ENCODE measurements at places on chromosomes 5 and 9.

GRCh38 chr5:179258922-179259730 lies 86.1 kb downstream of the ADAMTS2 start:
- peak; percentile 67 for DNase-seq

DNA sequence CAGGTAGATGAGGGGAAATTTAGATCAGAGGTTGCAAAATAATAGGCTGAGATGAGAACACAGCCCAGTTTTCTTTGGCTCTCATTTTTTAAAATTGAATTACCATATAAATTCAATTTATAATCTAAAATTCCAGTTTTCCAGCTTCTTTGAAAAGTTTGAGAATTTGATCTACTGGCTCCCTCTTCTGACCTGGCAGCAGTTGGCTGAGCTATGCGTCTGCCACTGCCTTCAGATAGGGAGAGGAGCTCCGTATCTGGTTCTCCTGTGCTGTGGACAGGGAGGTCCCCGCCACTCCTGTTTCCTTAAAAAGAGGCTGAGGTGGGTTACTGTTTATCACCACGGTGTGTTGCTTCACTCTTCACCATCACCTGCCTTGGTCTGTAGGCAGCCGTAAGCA lies 103.7 kb downstream of the ARHGAP26 start:
- DNase-seq, result no peak

DNA sequence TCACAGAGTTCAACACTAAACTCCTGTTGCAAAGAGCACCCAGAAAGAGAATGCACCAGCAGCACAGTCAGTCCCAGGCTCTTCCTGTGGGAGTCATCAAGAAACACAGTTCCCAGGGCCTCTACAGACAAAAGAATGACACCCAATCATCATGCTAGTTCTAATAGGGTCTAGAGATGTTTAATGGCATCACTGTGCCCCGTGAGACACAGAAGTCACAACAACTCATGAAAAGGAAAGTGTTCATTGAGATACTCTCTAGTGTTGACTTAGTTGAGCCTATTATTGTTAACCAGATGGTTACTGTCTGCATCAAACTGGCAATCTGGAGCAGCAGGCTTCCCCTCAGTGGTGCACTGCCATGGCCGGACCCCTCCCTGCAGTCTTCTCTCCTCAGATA lies 1.6 kb downstream of the KLHL3 start:
- no peak for DNase-seq

GRCh38 chr9:134826336-134827285 lies 54.0 kb upstream of the FCN2 start:
- DNase-seq, result no peak

- no peak for DNase-seq
Observed at GRCh38 chr9:87469793-87470465, 27.7 kb upstream of the DAPK1 start.

DNA sequence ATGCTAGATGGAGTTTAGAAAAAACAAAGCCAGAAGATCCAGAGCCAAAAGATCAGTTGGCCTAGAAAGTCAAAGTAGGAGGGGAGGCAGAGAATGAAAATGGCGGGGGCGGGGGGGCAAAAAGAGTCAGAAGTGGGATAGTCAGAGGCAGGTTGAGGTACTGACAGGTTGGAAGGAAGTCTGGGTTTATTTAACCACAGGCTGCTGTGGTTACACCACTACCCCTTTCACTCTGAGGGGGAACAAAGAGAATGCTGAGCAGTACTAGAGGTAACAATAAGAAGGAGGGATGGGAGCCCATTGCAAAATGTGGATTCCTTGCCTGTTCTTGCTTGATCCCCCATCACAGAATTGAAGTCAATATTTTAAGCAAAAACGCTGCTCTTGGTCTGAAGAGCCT lies 111.8 kb downstream of the CAVIN4 start:
- no peak for DNase-seq

- DNase-seq, result no peak
Observed at GRCh38 chr9:132849185-132849706, 28.8 kb downstream of the AK8 start.

GRCh38 chr9:128438343-128439109 lies 17.3 kb upstream of the ODF2 start:
- peak; percentile 92 for DNase-seq

GRCh38 chr9:100756217-100756616 lies 178.3 kb downstream of the CAVIN4 start:
- no peak for DNase-seq

- no peak for DNase-seq
Observed at GRCh38 chr5:149002053-149002452, 60.8 kb downstream of the SH3TC2 start.

DNA sequence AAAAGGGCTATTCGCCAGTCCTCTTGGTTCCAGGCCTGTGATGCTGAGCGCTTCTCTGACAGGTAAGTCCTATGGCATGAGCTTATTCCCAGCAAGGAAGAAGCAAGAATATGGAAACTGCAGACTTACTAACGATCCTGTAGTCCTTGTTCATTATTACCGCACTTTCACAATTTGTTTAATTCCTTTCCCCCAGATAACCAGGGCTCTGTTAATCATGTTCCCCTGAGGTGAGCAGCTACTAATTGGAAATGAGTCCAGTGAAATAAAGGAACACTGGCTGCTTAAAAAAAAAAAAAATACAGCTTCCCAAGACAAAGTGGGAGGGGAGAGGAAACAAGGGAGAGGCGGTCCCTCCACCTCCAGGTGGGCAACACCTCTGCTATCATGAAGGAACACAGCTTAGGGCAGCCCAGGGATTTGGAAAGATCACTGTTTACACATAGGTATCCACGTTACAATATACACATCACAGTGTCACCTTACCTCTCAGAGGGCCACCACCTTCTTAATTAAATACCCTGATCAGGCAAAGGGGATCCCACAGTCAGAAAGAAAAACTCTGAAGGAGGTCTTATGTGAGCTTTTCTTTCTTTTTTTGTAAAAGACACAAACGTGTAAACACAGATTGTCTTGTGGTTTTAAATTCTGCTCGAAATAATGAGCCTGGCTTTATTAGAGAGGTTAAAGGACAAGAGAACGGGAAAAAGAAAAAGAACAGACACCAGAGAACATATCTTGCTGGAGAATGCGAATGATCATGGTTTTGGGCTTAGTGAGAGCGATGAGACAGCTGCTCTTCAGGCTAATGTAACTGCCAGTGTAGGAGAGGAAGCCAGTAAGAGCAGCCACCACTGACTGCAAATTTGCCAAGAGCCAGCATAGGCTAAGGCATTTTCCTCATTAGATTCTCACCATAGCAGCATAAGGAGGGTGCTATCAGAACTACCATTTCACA lies 258.6 kb downstream of the CRB2 start:
- no peak for DNase-seq

DNA sequence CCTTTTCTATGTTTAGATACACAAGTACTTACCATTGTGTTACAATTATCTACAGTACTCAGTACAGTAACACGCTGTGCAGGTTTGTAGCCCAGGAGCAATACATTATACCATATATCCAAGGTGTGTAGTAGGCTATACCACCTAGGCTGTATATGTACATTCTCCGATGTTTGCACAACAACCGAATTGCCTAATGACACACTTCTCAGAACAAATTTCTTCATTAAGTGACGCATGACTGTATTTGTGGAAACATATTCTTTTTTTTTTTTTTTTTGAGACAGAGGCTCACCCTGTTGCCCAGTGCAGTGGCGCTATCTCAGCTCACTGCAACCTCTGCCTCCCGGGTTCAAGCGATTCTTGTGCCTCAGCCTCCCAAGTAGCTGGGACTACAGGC lies 4.0 kb upstream of the RAD23B start:
- no peak for DNase-seq

DNA sequence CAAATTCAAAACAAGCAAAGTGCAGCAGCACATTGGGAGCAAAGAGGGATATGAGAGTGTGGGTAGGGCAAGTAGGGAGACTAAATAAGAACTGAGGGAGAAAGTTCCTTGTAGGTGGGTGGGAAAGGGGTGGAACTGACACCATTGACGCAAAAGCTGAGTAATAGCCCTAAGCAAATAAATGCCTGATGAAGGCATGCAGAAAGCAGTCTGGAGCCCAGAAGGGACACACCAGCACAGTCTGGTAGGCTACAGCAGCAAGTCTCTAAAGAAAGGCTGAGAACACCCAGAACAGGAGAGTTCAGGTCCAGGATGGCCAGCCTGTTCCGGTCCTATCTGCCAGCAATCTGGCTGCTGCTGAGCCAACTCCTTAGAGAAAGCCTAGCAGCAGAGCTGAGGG lies at the start of gene INSL4:
INSL4 (plus strand) TSS at position 208 of the 400 bp plus-strand sequence; CDS start at position 313, 105 bp downstream.
- no peak for DNase-seq

DNA sequence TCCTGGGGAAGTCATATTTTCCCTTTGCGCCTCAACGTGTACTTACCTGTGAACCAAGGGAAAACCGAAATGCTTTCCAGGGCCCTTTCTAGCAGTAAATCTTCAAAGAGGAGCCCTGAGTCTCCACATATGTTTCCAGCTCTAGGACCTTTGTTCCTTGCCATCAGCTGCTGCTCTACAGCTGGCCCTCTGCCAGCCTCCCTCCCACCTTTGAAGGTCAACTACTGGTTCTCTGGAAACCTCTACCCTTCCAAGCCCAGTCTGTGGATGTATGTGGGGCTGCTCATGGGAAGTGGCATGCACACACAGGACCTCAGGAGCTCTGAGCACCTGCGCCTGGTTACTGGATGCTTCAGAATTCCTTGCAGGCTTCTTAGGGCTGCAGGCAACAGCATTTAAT lies 117.2 kb downstream of the PSD2 start:
- DNase-seq, result no peak

DNA sequence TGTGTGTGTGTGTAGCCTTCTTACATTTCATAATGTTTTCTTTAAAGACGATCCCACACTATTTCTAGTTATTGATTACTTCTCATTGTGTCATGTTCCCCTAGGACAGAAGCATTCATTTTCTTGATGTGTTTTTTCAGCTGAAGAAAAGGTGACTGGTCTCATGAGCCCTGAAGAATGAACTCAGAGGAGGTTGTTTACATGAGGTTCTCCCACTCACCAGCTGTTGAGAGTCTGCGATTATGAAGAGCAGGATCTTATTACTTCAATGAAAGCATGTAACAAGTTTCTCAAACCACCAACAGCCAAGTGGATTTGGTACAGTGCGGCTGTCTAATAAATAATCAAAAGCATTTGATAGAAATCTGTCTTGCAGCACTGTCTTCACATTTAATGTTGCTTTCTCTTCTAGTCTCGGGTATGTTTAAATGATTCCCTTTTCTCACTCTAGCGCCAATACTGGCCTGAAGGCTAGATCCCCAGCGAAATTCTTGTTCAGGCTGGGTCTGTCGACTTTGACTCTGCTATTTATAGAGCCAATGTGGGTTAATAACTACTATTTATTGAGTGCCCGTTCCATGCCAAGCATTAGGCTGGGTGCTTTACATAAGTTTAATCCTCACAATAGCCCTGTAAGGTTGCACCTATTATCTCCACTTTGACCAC lies 9.6 kb upstream of the FSD1L start:
- no peak for DNase-seq

GRCh38 chr9:136200424-136200823 lies 4.5 kb downstream of the LHX3 start:
- no peak for DNase-seq

GRCh38 chr9:99573085-99573484 lies 248.6 kb upstream of the NR4A3 start:
- no peak for DNase-seq

- no peak for DNase-seq
Observed at GRCh38 chr5:54259090-54259489, 51.3 kb downstream of the ARL15 start.

DNA sequence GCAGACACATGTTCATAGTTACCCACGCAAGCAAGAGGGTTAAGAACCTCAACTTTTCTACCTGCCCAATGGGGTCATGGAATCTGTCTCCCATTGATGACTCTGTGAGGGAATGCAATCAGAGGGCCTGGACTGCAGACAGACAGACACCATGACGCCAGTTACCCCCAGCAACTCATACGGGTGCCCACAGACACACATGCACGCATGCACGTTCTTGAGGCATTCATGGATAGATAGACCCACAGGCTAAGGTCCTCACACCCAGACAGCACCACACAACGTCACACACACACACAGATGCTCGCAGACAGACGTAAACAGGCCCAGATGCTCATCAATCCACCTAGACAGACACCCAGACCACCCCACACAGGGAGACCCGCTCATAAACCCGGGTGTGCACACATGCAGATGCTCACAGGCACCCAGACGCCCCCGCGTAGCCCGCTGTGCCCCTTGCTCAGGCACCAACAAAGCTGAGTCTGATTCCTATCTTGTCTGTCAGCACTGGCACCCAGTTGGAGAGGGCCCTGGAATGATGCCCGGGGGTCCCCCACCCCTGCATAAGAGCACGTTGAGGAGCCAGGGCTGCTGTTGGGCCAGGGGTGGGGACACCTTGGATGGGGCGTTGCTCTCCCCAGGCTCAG lies 23.6 kb downstream of the LHX2 start:
- DNase-seq, result peak; percentile 22

- no peak for DNase-seq
Observed at GRCh38 chr5:53335115-53335514, 145.3 kb upstream of the FST start.

DNA sequence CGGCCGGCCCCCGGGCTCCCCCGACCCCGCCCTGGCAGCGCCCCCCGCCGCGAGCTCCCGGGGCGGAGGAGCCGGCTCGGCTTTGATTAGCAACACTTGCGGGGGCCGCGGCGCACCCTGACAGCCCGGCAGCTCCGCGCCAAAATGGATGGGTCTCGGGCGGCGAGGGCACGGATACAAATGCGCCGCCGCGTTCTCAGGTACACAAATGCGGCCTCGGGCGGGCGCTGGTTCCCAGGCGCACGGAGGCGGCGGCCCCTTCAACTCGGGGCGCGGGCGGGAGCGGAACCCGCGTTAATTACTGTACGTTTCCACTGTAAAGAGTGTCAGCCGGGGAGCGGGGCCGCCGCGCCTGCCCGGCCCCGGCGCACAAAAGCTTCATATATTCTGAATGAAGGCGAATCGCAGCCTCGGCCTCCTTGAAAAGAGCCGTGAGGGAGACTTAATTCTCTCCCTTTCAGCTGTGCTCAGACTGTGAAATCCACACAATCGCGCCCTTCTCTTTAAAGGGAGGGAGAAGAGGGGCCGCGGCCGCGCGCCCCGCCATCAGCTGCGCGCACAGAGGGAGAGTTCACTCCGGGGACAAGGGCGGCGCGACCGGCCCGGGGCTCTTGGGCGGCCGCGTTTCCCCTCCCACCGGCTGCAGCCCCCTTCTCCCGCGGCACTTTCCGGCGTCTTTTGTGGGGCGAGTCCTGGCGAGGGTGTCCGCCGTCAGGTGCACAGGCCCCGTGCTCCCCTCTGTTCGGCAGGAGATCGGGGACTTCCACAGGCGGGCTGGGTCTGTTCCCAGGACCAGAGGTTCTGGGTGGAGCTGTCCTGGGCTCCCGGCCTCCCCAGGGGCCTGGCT lies 27.0 kb downstream of the MSX2 start:
- DNase-seq, result no peak

DNA sequence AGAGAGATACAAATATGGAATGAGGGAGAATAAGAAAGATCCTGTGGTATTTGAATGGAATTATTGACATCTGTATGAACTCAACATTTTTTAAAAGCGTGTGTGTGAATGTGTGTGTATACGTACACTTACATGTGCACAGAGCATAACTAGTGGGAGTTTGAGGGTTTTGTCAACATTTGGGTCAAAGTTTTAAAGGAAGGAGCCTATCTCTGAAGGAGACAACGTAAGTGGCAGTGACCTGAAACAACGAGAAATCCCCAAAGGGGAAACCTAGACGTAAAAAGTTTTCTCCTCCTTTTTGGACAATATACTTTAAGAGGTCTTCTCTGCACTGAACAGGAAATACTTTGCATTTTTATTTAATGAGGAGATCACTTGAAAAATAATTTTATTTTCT lies 40.2 kb upstream of the DTWD2 start:
- no peak for DNase-seq

All from aorta (tissue), 5 donors.